ENCODE measurements at places on chromosomes 7 and 10.

- DNase-seq = peak; percentile 99
Observed at GRCh38 chr10:97498076-97498840, at the start of gene MMS19. Gene MMS19 (minus strand): TSS chr10:97498422. CDS start chr10:97498384, 38 bp downstream.

- no peak for DNase-seq
Observed at GRCh38 chr7:142774826-142775225, 4.1 kb downstream of the PRSS2 start.

- no peak for DNase-seq
Observed at GRCh38 chr7:22856416-22856815, 33.8 kb upstream of the TOMM7 start.

GRCh38 chr10:17586821-17587234 lies 30.3 kb downstream of the HACD1 start:
- no peak for DNase-seq

DNA sequence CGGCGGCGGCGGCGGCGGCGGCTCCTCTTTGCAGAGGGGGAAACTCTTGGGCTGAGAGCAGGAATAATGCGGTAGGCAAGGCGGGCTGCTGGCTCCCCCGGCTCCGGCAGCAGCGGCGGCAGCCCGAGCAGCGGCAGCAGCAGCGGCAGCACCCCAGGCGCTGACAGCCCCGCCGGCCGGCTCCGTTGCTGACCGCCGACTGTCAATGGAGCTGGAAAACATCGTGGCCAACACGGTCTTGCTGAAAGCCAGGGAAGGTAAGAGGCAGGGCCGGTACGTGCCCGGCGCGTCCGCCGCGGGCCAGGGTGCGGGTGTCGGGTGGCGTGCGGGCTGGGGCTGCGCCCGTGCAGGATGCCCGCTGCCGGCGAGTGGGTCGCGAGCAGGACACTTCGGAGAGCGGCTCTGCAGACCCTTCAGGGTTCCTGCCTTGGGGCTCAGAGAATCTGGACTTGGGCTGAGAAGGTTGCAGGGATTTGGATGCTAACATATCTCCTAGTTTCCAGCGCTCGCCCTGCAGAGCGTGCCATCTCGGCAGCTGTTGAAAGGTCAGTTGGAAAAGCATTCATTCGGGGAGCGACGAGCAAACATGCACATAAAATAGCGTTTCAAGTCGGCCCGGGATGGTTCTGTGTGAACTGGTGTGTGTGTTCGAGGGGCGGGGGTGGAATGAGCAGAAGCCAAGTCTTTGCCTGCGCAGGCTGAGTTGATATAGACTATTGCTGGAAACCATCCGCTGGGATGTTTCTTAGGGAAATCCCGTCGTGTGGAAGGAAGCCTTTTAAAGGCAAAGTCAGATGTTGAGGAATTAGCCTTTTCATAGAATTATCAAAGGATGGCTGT lies 562 bp downstream of the GRK5 start:
- peak; percentile 66 for DNase-seq

- DNase-seq = no peak
Observed at GRCh38 chr10:92011560-92012214, 88.1 kb downstream of the BTAF1 start.

DNA sequence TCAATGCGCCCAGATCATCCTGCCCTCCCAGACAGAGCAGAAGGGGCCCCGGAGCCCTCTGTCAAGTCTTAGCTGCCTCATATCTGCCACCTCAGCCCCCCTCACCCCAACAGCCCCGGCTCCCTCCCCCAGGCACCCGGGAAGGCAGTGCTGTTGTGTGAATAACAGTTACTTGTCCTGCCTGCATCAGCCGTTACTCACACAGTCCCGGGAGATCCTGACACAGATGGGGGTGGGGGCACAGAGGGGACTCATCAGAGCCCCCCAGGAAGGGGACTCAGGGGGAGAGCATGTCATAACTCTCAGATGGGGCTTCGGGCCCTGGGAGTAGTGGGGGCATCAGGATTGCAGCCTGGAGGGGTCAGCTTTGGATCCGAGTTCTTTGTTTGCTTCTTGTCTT lies 12.4 kb upstream of the SERPINE1 start:
- DNase-seq = no peak

- DNase-seq = no peak
Observed at GRCh38 chr10:9825491-9826018, 1192.1 kb upstream of the CELF2 start.

DNA sequence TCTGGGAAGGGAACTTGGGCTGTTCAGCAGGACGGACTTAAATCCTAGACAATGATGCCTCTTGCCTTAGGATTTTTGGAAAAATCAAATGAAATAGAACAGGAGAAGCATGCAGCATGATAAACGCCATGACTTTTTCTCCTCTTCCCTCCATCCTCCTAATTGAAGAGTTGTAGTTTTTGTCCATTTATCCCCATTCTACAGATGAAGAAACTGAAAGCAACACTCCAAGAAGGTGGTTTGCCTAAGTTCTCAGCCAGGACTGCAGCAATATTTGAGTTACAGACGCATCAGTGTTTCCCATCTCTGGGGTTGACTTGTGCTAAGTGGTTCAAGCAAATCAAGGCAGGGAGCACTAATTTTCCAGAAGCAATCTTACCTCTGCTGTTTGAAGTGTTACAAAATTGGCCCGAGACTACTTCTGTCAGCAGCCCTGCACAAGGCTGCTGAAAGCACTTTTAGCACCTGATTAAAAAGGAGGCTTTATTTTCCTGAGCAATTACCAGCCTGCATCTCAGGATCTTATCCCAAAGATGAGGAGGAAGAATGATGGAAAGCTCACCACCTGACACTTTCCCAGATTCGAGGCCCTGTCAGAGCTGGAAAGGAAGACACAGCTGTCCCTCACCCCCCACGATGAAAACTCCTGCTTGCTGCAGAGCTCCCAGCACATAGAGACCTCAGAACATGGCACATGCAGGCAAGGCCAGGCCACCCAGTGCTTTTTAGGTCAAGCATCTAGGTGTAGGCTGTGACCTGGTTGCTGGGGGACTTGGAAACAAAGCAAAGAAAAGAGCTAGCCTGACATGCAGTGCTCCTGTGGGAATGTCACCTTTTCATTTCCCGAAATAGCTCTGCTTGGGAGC lies 19.7 kb upstream of the C10orf71 start:
- no peak for DNase-seq

DNA sequence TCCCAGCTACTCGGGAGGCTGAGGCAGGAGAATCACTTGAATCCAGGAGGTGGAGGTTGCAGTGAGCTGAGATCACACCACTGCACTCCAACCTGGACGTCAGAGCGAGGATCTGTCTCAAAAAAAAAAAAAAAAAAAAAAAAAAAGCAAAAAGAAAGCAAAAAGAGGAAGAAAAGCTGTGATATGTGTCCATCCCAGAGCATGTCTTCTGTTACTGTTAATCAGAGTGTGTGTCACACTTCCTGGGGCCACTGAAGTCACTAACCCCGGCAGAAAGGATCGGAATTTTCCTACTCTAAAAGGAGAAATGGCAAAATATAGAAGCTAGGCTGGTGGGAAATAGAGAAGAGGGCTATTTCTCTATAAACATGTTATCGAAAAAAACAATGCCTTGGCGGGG lies 11.9 kb downstream of the PIK3AP1 start:
- DNase-seq = no peak

- no peak for DNase-seq
Observed at GRCh38 chr10:44985175-44985681, 6.6 kb upstream of the DEPP1 start.

DNA sequence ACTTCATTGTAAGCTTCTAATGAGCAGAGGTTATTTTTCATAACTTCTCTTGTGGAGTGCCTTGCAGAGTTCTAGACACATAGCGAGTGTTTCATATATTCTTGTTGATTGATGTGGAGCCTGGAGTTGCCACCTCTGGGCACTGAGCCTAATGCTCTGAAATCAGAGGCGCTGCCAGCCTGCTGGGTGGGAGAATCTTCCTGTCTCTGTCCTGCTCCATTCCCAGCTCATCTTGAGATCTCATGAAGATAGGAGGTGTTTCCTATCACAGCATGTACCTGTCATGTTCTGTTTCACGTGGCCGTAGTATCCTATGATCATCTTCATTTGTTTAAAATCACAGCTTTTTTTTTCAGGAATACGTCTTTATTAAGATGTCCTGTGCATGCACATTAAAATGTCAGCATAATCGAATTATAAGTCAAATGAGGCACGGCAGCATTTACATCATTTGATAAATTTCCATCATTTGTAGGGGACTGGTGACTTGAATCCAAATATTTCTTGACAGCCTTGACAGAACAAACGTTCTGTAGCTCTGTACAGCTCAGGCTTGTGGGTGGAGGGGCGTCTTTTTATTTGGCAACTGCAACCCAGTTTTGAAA lies 393.0 kb downstream of the PHTF2 start:
- DNase-seq = no peak

All from putamen (tissue), 1 donor.